Lower lobe of right lung (tissue), 2 donors: ENCODE measurements at places on chromosomes 3 and 15.

DNA sequence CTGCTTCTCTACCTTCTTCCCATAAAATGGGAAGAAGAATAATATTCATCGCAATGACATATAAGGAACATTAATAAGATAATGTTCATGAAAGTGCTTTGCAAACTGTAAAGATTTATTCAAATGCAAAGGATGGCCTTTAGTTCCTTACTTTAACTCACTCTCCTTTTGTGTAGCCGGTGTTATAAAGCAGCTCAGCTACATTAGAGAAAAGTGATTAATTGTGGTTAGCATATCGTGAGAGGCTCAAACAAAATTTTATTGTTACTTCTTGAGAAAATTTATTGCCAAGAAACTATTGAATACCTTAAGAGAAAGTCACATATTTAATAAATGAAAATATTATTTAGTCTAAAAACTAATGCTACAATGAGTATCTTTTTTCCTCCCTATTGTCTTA is 250.7 kb upstream of the NR2E3 start:
- DNase-seq, result no peak

DNA sequence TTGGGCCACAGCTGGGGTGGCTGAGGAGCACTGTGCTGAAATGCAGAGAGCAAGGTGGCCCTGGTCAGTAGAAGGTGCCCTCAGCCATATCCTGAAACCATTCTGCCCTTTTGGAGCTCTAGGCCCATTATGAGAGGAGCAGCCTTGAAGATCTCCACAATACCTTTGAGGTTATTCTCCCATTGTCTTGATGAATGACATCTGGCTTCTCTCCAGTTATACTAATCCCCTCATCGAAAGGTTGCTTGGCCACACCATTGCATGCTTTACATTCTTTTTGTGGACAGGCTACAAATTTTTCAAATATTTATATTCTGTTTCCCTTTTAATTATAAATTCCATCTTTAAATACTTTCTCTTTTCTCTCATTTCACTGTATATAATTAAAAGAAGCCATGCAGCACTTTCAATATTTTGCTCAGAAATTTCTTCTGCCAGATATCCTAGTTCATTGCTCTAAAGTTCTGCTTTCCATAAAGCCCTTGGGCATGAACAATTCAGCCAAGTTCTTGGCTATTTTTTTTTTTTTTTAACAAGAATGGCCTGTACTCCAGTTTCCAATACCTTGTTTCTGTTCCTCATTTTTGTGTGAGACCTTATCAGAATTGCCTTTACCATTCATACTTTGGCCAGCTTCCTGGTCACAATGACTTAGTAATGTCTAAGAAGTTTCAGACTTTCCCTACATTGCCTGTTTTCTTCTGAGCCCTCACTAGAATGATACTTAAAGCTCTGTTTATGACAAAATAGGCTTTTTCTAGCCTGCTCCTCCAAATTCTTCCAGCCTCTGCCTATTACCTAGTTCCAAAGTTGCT is 138.9 kb upstream of the SGO1 start:
- no peak for DNase-seq

DNA sequence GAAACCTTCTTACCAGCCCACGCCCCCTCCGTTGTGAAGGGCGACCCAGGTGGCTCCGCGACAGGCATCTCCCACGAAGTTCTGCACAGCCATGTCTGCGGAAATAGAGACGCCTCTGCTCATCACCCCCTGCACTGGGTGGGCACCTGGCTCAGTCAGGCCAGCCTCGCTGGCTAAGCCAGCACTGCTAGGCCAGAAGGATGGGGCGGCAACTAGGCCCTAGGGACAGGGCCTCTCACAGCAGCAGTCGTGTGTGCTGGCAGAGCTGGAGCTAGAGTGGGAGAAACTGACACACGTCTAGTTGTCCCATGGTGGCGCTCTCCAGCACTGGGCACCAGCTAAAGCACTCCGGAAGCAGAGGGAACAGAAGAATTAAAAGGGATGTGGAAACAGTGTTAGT is 12.5 kb upstream of the ZXDC start:
- peak; percentile 30 for DNase-seq

DNA sequence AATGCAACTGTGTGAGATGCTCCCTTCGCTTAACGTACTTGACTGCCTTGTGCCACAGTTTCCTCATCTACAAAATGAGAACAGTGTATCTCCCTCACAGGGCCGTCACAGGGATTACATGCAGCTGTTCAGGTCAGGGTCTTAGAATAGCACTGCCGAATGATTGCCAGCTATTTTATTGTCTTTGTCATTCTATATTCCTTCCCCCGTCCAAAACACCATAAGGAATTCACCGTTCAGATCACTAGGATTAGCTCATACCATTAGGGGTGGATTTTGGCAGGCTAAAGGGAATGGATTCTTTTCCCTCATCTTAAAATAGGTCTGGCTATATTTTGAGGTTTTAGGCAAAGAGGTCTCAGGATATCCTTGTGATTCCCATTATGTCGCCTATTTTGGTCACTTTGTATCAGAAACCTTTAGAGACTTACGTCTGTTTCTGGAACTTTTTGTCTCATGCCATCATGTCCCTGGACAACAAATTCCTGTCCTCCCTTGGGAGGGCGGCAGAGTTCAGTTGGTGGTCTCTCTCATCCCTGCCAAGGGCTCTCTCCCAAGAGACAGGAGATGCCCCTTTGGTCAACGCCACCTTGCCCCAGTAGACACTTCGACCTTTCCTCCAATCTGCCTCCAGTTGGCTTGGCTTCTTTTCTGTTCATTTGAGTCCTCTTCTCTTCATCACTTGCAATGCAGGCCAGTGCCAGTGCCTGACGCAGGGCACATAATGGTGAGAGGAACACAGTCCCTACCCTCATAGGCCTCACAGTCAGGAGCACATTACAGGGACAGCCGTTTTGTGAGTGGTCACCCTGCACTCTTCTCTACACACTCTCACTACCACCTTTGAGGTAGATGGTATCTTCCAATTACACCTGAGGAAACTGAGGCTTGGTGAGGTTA is 171.6 kb upstream of the BHLHE40 start:
- DNase-seq, result no peak

DNA sequence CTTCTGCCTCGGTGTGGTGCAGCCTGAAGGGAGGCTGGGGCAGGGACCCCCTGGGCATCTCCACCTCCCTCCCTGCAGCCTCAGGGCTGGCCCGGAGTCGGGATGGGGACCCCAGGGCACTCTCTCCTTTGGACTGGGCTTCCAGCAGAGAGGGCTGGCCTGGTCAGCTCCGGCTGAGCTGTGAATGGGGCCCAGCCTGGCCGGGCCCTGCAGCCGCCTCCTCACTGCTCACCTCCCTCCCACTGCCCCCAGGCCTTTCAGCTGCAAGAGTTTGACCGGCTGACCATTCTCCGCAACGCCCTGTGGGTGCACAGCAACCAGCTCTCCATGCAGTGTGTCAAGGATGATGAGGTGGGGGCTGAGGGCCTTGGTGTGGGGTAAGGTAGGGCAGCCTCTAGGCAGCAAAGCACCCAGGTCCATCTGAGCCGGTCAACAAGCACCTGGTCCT is 36.0 kb downstream of the PSTPIP1 start:
- no peak for DNase-seq

GRCh38 chr15:34650177-34650576 is 66.7 kb upstream of the GOLGA8B start:
- no peak for DNase-seq

DNA sequence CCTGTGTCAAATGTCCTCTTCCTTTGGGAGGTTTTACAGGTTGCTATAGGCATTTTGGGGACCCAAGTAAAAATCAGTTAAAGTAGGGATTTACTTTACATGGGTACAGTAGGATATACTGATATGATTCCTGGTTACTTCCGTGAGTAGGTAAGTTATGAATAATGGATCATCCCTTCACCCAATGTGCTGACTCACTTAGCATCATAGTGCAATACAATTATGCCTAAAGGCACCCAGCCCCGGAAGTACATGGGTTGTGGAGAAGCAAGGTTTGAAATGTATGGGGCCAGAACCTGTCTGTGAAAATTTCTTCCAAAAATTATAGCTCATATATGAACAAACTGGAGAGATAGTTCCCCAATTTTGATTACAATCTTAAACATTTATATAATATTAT is 64.0 kb downstream of the GLB1 start:
- no peak for DNase-seq

GRCh38 chr3:1766384-1766783 is 332.3 kb upstream of the CNTN4 start:
- DNase-seq, result no peak

DNA sequence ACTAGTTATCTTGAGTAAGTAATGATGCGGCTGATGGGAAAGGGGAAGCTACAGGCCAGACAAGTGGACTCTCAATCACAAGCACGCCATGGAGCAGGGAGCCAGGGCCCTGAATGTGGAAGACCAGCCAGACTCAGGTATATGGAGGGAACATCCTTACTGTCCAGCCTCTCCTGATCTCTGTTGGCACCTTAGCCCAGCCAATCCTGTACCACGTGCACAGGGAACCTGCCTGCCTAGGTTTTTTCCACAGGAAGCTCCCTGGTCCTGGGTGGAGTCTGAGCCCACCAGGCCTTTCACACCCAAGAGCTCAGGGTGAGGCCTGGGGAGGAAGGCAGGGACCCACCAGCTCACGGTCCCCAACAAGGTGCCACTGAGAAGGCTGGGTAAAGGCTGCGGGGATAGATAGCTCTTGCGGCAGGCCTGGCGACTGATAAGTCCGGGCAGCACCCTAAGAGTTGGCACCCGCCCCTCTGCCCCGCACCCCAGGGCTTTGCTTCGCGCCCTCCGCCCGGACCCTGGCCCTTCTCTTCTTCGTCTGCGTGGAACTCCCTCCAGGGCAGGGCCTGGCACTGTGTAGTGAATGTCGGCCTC is 933 bp upstream of the APEH start:
- no peak for DNase-seq

DNA sequence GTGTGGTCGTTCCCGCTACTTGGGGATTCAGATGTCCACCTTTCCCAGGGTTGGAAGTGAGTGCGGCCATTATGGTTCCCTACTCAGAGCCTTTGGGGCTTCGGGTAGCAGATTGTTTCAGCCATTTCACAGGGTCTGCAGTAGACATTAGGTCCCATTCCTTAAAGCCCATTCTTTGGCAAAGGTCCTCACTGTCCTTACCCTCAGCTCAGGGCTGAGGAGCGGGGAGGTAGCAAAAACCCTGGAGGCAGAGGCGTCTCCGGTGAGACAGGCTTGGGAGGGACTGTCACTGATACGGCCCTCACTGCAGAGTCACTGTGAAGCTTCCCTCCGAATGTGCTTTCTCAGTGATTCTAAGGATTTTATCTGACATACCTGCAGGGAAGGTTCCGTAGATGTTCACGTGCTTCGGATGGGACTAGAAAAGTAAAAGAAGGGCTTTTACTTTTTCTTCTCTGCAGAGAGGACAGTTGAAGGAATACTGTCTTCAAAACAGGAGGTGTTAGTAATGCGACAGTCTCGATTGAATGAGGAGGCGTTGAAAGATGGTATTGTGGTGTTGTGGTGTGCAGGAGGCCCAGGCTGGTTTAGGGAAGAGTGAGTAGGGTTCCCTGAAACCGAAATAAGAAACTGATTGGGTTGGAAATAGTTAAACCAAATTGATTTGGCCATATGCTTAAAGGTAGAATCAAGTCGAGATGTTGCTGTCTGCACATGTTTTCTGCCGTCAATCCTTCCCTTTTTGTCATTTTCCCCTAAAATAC is 630 bp downstream of the ATP6V1A start:
- no peak for DNase-seq

GRCh38 chr3:32239307-32240158 is 1.1 kb downstream of the CMTM8 start:
- DNase-seq, result no peak

- DNase-seq, result no peak
Measured at GRCh38 chr3:123419181-123419849, 29.6 kb downstream of the ADCY5 start.

GRCh38 chr15:91537856-91538255 is 315.7 kb upstream of the SLCO3A1 start:
- no peak for DNase-seq

DNA sequence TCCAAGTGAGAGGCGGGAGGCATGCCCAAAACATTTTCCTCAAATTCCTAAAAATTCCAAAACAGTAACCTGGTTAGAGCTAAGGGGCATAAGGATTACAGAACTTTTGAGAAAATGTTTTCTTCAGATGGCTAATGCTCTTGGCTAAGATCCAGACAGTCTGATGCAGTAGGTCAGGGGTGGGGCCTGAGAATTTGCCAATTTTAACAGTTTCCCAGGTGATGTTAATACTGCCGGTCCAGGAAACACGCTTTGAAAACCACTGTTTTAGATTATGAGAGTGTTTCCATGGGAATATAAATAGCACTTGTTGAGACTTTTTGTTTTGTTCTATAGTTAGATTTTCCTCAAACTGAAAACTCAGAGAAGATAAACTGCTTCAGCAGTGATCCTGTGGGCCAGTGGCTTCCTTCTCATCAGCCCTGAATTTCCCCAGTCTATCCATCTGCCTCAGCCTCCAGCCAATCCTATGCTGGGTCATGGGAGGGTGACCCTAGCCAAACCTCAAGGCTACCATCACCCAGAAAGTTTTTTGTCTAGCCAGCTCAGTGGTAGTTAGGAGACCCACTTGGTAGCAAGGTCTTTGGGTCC is 71.6 kb upstream of the ACP3 start:
- DNase-seq, result no peak

- no peak for DNase-seq
Measured at GRCh38 chr3:114293838-114294535, at the start of gene TIGIT. TIGIT (plus strand) TSS chr3:114294028; CDS start chr3:114294062, 34 bp downstream.

DNA sequence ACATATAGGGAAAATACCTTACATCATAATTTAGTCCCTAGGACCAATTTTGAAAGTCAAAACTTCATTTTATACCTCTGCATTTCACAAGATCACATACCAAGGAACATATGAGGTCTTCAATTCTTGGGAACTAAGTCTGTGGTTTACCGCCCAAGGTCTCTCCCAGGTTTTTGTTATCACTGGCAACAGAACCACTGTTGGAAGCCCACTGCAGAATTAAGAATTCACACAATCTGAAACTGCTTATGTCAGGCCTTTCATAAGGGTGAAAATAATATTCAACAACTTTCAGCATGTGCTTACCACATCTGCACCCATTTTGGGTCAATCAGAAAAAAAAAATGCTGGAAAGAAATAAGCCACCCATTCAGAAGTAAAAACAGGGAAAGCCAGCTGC is 107.2 kb upstream of the MME start:
- no peak for DNase-seq

GRCh38 chr3:185439745-185440466 is 58.9 kb downstream of the TMEM41A start:
- DNase-seq, result no peak

GRCh38 chr3:62110443-62111225 is 262.7 kb downstream of the FEZF2 start:
- no peak for DNase-seq

DNA sequence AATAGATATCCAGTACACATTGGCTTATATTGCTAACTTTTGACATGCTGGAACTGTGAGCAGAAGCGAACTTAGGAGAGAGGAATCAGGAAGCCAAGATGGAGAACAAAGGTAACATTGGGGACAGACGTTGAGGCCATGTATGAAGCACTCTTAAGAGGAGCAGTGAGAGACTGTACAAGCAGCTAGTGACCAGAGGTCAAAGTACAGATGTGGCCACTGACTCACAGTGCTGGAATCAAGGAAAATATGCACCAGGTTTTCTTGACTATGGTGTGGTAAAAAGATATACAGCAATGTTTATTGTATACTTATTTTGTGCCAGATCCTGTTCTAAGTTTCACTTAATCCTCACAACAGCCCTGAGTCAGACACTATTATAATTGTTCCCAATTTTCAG is 2.0 kb upstream of the IL20RB start:
- DNase-seq, result no peak

- peak; percentile 76 for DNase-seq
Measured at GRCh38 chr3:30768703-30769550, 125.5 kb downstream of the GADL1 start.

- DNase-seq, result no peak
Measured at GRCh38 chr3:48299746-48300712, 33.4 kb downstream of the SPINK8 start.
